ENCODE measurements at places on chromosomes 13 and 19. TPM values are rescaled to one million over a fixed set of nuclear protein-coding genes. Genes with fewer than 3 reads are reported as not detected.
A peak's percentile ranks its signal among the peaks of the same experiment; 100 is the strongest.

BEST2 gene
- not detected for total RNA-seq

CYP4F8 gene
- total RNA-seq: not detected

ZNF540 gene
- 1.2 TPM for total RNA-seq

KLC3 gene
- not detected for total RNA-seq

CYP4F2 gene
- not detected for total RNA-seq

ADM5 gene
- 5.7 TPM for total RNA-seq

IRGC gene
- not detected for total RNA-seq

CYP4F3 gene
- 0.12 TPM for total RNA-seq

VSTM1 gene
- not detected for total RNA-seq

EMC10 gene
- 106 TPM for total RNA-seq

URAD gene
- total RNA-seq: not detected

KASH5 gene
- total RNA-seq: not detected

IGFL3 gene
- not detected for total RNA-seq

DNA sequence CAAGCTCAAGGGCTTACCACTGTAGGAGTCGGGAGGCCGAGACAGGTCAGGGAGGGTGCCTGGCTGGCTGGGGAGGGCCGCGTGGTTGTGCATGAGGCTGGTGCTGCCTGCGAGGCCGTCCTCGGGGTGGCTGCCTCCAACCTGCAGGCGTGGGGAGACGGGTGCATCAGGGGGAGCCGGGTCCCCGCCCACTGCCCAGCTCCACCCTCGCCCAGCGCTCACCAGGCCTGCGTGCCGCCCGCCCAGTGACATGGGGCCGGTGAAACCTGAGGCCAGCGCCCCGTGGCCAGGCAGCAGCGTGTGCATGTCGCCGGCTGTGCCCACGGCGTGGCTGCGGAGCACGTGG, 13.8 kb upstream of the UQCR11 start:
- H3K36me3 ChIP-seq: no peaks in the 10 kb centered on the region
- H3K4me1 ChIP-seq: peaks cover 14% of the 10 kb centered on the region
- H3K27ac ChIP-seq: no peak overlapping the region
- H3K4me3 ChIP-seq: no peak overlapping the region
- no peak for DNase-seq

GRCh38 chr19:43078311-43078710, 4.2 kb downstream of the PSG2 start:
- H3K27me3 ChIP-seq: peaks cover 8% of the 10 kb centered on the region
- H3K4me3 ChIP-seq: no peak overlapping the region
- no peak for DNase-seq
- no peaks in the 10 kb centered on the region for H3K36me3 ChIP-seq
- no peaks in the 10 kb centered on the region for H3K4me1 ChIP-seq

- no peaks in the 10 kb centered on the region for H3K36me3 ChIP-seq
- no peaks in the 10 kb centered on the region for H3K4me1 ChIP-seq
- no peaks in the 10 kb centered on the region for H3K27me3 ChIP-seq
- DNase-seq: no peak
- H3K27ac ChIP-seq: no peak overlapping the region
- H3K4me3 ChIP-seq: no peak overlapping the region
Measured at GRCh38 chr13:22210134-22210930, 539.5 kb downstream of the FGF9 start.

DNA sequence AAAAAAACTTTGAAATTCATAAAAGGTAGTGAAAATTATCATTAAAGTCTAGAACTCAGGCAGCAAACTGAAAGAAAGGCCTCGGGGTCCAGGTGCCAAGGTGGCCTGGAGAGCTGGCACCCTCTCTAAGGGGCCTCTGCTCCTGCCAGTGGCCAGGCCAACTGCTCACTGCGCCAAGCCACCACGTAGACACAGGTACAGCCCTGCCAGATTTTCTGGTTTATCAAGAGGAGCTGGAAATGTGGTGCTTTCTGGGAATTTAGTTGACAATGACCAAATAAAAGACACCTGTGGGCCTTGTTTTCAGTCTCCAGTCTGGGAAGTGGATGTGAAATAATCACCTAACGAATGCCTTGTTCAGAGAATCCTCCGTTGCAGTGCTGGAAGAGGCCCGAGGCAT, 22.8 kb downstream of the ZNF574 start:
- H3K4me3 ChIP-seq: no peak overlapping the region
- no peaks in the 10 kb centered on the region for H3K4me1 ChIP-seq
- H3K27ac ChIP-seq: no peak overlapping the region
- peak; percentile 28 for DNase-seq
- peaks cover 6% of the 10 kb centered on the region for H3K36me3 ChIP-seq
- no peaks in the 10 kb centered on the region for H3K27me3 ChIP-seq

DNA sequence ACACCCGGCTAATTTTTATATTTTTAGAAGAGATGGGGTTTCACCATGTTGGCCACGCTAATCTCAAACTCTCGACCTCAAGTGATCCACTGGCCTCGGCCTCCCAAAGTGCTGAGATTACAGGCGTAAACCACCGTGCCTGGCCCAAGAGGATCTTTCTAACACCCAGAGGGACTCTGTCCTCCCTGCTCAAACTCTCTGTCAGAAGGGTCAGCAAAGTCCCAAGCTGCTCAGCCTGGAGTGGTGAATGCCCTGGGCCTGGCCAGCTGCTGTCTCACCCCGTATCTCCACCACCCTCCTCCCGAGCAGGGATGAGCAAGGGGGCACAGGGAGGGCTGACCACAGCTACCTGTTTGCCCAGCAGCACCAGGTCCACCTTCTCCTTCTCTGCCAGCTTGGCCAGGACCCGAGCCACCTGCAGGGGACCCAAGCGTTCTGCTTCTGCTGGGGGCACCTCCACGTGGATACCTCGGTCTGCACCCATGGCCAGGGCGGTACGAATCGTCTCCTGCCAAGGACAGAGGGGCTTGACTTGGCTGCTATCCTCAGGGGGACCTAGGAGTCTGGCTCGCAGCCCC, 10.9 kb upstream of the VSIG10L start:
- H3K4me1 ChIP-seq: peaks cover 13% of the 10 kb centered on the region
- peaks cover 7% of the 10 kb centered on the region for H3K36me3 ChIP-seq
- H3K27ac ChIP-seq: no peak overlapping the region
- DNase-seq: no peak
- no peak overlapping the region for H3K4me3 ChIP-seq

GRCh38 chr13:108315273-108315672, 45.8 kb downstream of the TNFSF13B start:
- no peak overlapping the region for H3K4me3 ChIP-seq
- no peaks in the 10 kb centered on the region for H3K36me3 ChIP-seq
- no peak overlapping the region for H3K27ac ChIP-seq
- no peaks in the 10 kb centered on the region for H3K4me1 ChIP-seq
- no peak for DNase-seq

GRCh38 chr19:55459950-55460657, 1.3 kb downstream of the ISOC2 start:
- DNase-seq: no peak
- peaks cover 17% of the 10 kb centered on the region for H3K4me1 ChIP-seq
- H3K27ac ChIP-seq: peak overlapping the region; percentile 68
- H3K36me3 ChIP-seq: no peaks in the 10 kb centered on the region
- H3K27me3 ChIP-seq: no peaks in the 10 kb centered on the region
- H3K4me3 ChIP-seq: peak overlapping the region; percentile 87

GRCh38 chr19:50419580-50420035, 870 bp downstream of the SPIB start:
- H3K36me3 ChIP-seq: peaks cover 4% of the 10 kb centered on the region
- H3K4me1 ChIP-seq: peaks cover 16% of the 10 kb centered on the region
- DNase-seq: peak; percentile 58
- peaks cover 24% of the 10 kb centered on the region for H3K27me3 ChIP-seq
- H3K27ac ChIP-seq: no peak overlapping the region

DNA sequence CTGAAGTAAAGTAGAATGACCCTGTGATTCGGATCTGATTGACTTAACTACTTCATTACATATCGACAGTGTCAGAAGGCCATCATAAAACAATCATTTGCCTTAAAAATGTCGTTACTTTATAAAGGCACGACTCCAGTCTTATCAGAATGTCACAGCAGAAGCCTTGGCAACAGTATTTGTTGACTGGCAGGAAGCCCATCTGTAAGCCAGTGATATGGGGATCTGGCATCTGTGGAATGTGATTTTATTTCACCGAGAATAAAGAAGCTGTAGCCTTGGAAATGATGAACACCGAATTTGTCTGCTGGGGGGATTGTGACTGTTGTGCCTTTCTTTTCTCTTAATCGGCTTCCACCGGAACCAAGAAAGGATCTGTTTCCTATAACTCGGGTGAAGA, 362.5 kb downstream of the TDRD3 start:
- no peak overlapping the region for H3K27ac ChIP-seq
- H3K4me3 ChIP-seq: no peak overlapping the region
- DNase-seq: no peak
- no peaks in the 10 kb centered on the region for H3K27me3 ChIP-seq

- no peak for DNase-seq
- no peaks in the 10 kb centered on the region for H3K36me3 ChIP-seq
- no peak overlapping the region for H3K4me3 ChIP-seq
- peaks cover 5% of the 10 kb centered on the region for H3K4me1 ChIP-seq
Measured at GRCh38 chr19:2887391-2887914, 13.3 kb upstream of the ZNF57 start.

GRCh38 chr19:52993342-52994178, 20.2 kb upstream of the ERVV-1 start:
- DNase-seq: peak; percentile 73
- no peak overlapping the region for H3K27ac ChIP-seq
- H3K27me3 ChIP-seq: peaks cover 7% of the 10 kb centered on the region
- peaks cover 10% of the 10 kb centered on the region for H3K36me3 ChIP-seq

- peak overlapping the region; percentile 18 for H3K4me3 ChIP-seq
Measured at GRCh38 chr19:7292950-7293761, 1.1 kb downstream of the INSR start.

DNA sequence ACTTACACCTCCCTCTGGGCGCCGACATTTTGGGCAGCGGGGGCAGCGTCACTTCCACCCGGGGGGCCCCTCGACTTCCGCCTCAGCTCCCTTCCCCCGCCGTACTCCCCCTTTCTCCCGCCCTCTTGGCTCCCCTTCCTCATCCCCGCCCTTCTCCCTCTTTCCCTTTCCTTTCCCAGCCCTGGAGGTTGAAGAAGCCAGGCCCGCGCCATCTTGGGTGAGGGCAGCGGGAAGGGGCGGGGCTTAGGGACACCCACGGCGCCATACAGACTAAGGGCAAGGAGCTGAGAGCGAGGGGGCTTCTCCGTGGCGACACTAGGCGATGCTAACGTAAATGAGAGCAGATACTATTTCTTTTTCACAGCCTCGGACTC, at the start of gene FIZ1:
FIZ1 (minus strand) TSS at position 50 of the 374 bp plus-strand sequence. CDS start 1,652 bp downstream, outside the sequence.
- H3K4me1 ChIP-seq: peaks cover 32% of the 10 kb centered on the region
- H3K4me3 ChIP-seq: peak within 1 kb of the TSS; percentile 98
- no peaks in the 10 kb centered on the region for H3K27me3 ChIP-seq
- peaks cover 13% of the 10 kb centered on the region for H3K36me3 ChIP-seq
- peak; percentile 96 for DNase-seq

DNA sequence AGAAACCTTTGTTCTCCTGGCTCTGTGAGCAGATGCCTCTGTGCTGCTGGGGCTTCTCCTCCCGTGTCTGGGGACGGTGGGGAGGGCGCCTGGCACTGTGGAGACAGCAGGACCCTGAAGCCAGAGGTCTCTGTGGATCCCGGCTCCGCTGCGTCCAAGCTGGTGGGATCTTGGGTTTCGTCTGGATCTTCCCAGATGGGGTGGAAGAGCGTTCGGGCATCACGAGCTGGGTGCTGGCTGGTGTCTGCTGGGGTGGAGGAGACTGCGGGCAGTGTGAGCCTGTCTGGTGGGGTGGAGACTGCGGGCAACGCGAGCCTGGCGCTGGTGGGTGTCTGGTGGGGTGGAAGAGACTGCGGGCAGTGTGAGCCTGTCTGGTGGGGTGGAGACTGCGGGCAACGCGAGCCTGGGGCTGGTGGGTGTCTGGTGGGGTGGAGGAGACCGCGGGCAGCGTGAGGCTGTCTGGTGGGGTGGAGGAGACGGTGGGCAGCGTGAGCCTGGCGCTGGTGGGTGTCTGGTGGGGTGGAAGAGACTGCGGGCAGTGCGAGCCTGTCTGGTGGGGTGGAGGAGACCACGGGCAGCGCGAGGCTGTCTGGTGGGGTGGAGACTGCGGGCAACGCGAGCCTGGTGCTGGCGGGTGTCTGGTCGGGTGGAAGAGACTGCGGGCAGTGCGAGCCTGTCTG, 5.6 kb downstream of the TEX29 start:
- no peak overlapping the region for H3K27ac ChIP-seq
- no peak overlapping the region for H3K4me3 ChIP-seq
- H3K27me3 ChIP-seq: no peaks in the 10 kb centered on the region
- no peak for DNase-seq
- H3K4me1 ChIP-seq: no peaks in the 10 kb centered on the region

DNA sequence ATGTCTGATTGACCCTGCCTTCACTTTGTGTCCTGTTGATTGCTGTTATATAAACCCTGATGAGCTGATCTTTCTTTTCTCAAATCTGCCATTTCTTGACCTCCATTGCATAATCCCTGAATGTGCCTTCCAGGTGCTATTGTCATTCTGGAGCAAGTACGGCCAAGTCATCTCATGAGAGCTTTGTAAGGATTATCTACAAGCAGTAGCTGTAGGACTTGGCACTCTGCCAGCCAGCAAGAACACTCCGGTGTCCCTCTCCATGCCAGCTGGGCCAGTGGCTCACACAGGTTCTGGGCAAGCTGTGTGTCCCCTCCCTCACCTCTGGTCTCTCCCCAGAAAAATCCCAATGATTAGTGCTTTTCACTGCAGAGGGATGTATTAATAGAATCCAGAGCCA, 348.1 kb downstream of the FOXO1 start:
- peaks cover 8% of the 10 kb centered on the region for H3K27me3 ChIP-seq
- no peak overlapping the region for H3K4me3 ChIP-seq
- H3K4me1 ChIP-seq: peaks cover 10% of the 10 kb centered on the region
- no peaks in the 10 kb centered on the region for H3K36me3 ChIP-seq
- no peak overlapping the region for H3K27ac ChIP-seq
- DNase-seq: no peak

DNA sequence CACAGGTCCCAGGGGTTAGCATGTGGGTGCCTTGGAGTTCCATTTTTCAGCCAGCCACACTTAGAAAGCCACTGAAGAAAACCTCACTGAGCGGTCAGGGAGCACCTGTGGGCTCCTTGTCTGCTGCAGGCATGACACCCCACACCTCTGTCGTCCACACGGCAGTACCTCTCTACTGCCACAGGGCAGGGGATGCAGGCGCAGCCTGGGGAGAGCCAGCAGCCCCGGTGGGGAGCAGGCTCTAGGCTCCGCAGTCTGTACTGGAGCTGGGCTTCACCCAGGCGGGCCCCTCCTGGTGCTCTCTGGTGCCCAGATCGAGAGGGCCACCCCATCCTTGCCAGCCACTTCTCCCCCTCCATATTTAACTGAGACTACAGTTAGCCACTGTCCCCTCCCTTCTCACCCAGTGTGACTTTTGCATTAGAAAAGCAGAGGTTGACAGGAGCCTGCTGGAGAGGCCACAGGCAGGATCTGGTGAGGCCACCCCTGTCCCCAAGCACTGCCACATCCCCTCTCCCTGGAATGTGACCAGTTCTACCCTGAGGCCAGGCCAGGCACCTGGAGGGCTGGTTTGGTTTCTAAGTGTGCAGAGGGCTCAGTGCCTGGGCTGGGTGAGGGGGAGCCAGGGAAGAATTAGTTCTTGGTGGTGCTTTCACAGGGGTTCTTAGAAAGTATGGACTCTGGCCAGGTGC, 104.4 kb downstream of the KDM4B start:
- peaks cover 44% of the 10 kb centered on the region for H3K4me1 ChIP-seq
- no peak overlapping the region for H3K27ac ChIP-seq
- DNase-seq: no peak
